ENCODE measurements at places on chromosomes 2 and 18.

GRCh38 chr2:141381946-141382345 is 748.9 kb downstream of the LRP1B start:
- no peak for DNase-seq

GRCh38 chr2:29166242-29167039 is 51.2 kb downstream of the CLIP4 start:
- DNase-seq, result no peak

- no peak for DNase-seq
These were observed 140.1 kb downstream of the PTGR3 start for GRCh38 chr18:75068682-75069435.

DNA sequence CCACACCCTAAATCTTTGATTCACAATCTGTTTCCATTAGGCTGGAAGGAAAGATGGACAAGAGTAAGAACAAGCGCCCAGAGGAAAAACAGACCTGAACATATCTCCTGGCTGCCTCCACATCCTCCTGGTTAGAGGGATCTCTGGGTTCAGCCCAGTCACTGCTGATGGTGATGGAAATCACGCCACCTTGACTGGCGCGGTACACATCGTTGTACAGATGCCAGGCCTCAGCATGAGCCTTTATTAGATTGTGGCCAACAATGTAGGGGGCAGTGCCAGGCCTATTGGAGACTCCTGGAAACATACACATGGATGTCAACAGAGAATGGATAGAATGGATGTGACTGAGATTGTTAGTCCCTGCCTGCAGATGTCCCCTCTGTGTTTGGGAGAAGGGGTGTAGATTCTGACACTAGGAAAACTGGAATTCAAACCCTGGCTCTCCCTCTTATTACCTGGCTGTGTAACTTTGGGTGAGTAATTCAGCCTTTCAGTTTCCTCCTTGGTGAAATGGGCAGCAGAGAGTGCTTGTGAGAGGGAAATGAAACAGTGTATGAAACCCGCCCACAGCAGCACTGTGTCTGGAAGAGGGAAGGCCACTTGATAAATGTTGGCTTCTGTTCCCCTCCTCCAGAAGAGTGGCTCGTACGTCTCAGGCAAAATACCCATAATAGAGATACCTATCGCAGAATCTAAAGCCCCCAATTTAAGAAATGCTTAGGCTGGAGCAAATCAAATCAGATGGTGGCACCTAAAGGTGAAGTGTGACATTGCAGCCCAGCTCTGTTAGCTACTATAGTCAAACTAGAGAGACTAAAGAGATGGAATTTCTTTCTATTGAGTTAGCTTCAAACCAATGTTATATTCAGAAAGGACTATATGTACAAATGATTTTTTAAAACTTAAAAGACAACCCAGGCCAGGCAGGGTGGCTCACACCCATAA is 36.2 kb downstream of the LCT start:
- DNase-seq, result no peak

GRCh38 chr2:207161247-207162123 is 4.3 kb downstream of the KLF7 start:
- DNase-seq, result no peak

Data from activated naive CD4-positive, alpha-beta T cell treated with anti-CD3 and anti-CD28 coated beads for 36 hours (primary cell).